Right renal cortex interstitium (tissue), 3 donors: ENCODE measurements at places on chromosomes 3 and 15.

GRCh38 chr3:73710340-73710739 is 85.6 kb upstream of the PDZRN3 start:
- DNase-seq: no peak

DNA sequence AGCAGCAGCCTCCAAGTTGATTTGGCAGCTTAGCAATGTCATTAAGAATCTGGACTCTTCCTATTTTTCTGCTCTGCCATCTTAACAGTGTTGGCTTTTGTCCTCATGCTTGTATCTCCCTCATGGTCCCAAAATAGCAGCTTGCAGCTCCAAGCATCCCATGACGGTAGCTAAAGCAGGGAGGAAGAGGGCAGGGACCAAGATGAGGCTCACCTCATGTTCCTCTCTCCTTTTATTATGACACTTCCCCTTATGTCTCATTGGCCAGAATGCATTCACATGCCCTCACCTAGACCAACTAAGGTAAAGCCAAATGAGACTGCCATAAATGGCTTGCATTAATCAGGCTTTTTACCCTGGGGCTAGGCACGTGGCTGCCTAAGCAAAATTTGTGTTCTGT is 382.4 kb downstream of the SHQ1 start:
- no peak for DNase-seq

GRCh38 chr15:35252351-35252865 is 167.3 kb upstream of the NANOGP8 start:
- no peak for DNase-seq

DNA sequence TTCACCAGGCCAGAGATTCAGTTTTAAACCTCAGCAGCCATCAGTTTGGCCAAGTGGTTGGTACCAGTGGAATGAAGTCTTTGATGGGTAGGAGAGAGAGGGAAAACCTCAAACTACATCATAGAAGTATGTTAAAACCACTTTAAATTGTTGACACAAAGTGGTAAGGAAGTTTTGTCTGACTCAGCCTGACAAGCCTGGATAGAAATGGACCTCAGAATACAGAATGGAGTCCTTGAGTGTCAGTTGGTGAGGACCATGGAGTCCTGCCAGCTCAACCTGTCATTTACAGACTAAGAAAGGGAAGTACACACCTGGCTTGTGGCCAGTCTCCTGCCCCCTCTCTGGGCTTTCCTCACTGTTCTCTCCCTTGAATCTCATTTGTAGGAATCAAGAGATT is 12.1 kb downstream of the EAF1 start:
- no peak for DNase-seq

DNA sequence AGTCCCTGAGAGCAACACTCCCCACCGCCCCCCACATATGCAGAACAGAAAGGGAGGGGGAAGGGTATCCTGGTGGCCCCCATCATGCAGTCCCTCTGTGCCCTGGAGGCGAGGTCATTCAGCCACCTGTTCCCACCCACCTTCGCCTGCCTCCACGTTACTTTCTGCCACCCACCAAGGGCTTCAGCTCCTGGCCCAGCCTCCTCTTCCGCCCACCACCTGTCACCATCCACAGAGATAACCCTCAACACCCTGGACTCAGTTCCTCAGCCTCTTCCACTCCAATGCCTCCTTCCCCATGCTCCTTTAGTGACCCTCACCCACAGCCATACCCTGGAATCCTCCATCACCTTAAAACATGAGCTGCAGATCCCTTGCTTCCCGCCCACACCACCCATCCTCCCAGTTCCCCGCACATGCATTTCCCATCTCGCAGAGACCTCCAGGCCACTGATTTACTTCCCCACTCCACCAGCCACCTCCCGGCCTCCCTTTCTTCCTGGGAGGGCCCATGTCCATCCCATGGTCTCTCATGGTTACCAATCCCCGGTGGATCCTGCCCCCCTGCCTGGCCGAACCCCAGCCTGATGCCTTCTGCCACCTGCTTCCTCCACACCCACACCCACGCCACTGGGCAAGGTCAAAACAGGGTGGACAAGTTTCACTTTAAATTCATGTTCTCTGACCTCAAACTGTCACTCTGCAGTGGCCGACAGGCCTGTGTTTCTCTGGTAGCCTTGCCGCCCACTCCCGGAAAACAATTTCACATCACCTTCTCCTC is 18.2 kb downstream of the HOMER2 start:
- no peak for DNase-seq

DNA sequence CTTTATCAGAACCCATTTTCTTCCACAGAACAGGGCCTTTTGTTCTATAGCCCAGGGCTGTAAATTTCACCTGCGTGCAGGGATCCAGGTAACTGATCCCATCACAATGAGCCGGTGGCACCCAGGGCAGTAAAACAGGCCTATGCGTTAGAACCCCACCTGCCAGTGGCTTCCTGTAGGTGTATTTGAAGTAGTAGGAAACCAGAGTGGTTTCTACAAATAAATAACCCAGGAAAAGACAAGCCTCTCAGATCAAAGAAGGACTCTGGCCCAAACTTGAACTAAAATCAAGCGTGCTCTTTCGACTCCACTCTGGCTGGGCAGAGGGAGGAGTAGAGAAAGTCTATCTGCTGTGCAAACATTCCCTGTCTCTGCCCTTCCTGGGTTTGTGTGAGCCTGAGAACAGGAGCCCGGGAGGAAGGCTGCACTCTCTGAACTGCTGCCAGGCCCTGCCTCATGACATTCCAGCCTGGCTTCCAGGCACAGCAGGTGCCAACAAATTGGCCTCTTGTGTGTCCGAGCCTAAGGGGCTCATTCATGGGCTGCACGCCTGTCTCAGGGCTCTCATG is 77.7 kb downstream of the CEMIP start:
- DNase-seq: no peak

DNA sequence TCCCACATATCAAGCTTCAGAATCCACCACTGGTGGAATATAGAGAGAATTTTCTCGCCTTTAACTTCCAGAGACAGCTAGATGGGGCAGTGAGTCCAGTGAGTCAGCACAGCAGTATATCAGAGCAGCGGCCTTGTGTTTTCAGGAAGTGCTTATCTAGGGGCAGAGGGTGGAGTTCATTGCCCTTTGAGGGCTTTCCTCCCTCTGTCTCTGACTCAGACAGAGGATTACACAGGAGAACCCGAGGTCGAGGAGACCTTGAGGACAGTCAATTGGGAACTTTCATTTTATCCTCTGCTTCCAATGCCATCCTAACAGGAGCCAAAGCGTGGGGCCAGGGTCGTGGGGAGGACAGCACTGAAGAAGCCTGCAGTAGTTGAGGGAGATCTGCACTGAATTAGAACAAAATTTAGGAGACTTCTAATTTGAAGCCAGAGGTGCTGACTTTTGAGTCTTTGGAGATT is 109.6 kb upstream of the UMPS start:
- DNase-seq: no peak
